ENCODE measurements at places on chromosomes 3 and 15.
A peak's percentile ranks its signal among the peaks of the same experiment; 100 is the strongest.

GRCh38 chr15:58682234-58682633 is 67.3 kb downstream of the ADAM10 start:
- no peak for DNase-seq

- peak; percentile 11 for DNase-seq
These were observed 1.3 kb downstream of the TNK2 start for GRCh38 chr3:195906865-195907683.

- DNase-seq: peak; percentile 19
These were observed 307.7 kb upstream of the SEMA6D start for GRCh38 chr15:47409600-47409999.

DNA sequence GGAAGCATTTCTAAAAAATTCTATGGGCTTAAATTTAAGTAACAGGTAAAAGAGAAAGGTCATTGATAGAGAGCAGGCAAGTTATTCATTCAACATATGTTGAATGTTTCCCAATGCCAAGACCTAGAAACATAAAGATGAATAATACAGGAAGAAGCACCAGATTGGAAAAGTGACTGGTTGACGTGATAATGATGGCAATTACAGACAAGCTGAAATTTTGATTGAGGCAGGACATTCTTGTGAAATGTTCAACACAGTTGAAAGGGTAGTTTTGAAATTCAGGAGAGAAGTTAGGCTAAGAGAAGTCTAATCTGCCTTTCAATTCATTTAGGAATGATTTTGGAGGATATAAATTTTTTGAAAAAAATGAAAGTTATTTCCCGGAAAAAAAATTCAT is 536.3 kb upstream of the NAALADL2 start:
- DNase-seq: no peak

- DNase-seq: no peak
These were observed 61.2 kb downstream of the IQGAP1 start for GRCh38 chr15:90449206-90449735.

GRCh38 chr3:29128001-29128400 is 152.9 kb upstream of the RBMS3 start:
- DNase-seq: no peak

- DNase-seq: peak; percentile 19
These were observed 35.6 kb downstream of the SCAP start for GRCh38 chr3:47440131-47440530.

- no peak for DNase-seq
These were observed 225.8 kb upstream of the SLCO3A1 start for GRCh38 chr15:91627473-91628278.

- DNase-seq: no peak
These were observed 101.2 kb downstream of the NFKBIZ start for GRCh38 chr3:101950510-101950909.

GRCh38 chr15:69156736-69157381 is 3.6 kb upstream of the GLCE start:
- no peak for DNase-seq

- no peak for DNase-seq
These were observed 79.7 kb upstream of the CGNL1 start for GRCh38 chr15:57296473-57297162.

DNA sequence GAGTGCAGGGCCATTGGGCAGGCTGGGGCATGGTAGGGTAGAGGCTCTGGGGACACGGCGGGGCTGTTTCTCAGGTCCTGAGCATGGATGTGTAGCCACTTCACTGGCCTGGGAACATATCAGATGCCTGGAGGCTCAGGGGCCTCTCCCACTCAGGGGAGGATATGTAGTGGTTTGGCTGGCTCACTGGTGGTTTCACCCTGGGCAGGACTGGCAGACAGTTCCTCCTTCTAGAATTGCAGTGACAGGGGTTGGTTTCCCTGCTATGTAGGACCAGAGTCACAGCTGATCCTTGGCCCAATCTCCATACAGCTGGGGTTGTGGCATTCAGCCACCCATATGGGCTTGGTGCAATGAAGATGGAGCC is 4.8 kb upstream of the ARHGAP31 start:
- DNase-seq: peak; percentile 52

DNA sequence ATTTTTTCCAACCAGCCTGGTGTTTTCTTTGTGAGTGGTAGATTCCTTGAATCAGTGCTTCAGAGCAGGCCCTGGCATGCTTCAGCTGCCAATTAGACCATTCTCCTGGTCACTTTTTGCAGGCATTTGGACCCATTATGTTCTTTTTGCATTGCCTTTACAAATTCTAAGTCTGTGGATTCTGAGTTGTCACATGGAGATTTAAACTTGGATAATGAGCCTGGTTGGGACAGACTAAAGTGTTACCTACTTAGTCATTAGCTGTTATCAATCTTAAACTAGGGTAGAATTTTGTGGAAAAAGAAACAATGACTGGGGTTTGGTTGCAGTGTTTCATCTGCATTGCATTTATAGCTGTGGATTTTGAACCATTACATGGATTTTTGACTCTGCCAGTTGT is 40.6 kb downstream of the ARHGEF26 start:
- DNase-seq: no peak

DNA sequence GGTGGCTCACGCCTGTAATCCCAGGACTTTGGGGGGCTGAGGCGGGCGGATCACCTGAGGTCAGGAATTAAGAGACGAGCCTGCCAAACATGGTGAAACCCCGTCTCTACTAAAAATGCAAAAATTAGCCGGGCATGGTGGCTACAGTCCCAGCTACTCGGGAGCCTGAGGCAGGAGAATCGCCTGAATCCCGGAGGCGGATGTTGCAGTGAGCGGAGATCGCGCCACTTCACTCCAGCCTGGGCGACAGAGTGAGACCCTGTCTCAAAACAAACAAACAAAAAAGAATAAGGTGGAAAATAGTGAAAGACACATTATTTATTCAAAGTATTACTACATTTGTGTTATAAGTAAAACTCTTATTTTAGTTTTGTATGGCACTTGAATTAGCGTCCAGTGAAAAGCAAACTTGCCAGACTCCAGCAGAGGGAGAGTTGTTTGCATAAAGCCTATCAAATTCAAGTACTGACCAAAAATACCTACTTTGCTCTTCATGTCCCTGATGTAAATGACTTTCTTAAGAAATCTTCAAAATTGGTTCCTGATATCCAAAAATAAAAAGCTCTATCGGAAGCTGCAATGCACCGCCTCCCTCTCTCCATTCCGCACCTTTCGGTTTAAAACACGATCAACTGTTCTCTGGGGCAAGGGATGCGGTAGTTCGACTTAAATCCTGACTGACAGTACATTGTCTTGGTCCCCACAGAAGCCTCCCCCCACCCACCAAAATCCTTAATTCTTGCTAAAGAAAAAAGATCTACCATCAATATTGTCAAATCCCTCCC is 1.2 kb downstream of the TRPM7 start:
- no peak for DNase-seq

DNA sequence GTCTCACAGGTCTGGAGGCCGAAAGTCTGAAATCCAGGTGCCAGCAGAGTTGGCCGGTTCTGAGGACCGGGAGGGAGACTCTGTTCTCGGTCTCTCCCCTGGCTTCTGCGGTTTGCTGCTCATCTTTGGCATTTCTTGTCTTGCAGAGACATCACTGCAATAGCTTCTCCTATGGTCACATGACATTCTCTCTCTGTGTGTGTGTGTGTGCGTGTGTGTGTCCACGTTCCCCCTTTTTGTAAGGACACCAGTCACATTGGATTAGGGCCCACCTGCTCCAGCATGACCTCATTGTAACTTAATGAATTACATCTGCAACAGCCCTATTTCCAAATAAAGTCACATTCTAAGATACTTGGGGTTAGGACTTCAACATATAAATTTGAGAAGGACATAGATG is 12.4 kb upstream of the ATP10A start:
- DNase-seq: no peak

DNA sequence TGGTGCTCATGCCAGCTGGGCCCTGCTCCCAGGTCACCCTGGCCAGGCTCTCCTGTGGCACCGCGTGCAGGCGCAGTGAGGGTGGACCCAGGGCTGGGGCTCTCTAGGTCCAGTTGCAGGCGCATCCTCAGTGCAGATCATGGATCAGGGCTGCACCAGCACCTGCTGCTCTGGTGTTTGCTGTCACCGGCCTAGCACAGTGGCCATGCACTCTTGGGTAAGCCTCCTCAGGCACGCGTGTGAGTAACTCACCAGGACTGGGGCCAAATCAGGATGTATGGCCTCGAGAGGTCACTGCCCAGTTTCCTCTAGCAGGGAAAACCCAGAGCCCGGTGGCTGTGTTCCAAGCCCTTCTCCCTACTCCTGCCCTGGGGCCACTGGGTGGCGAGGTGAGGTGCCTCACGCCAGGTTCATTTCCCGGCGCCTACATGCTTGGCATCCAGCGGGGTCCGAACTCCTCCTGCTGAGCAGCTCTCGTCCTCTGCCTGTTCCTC is 45.5 kb upstream of the SLC41A3 start:
- no peak for DNase-seq

GRCh38 chr3:196227121-196227561 is 10.8 kb downstream of the SLC51A start:
- no peak for DNase-seq

DNA sequence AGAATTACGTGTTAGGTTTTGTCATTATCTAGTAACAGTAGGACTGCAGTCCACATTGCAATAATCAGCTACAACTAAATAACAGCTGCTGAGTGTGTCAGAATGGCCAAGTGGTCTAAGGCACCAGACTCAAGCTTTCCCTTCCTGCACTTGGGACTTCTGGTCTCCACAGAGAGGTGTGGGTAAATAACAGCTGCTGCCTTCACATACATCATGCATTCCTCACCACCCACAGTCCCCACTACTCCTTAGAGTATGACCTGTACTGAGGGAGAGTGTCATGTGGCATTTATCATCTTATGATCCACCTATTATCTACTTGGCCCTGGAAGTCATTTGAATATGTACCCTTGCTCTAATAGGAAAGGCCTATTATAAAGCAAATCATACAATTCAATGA is 22.2 kb upstream of the ZMAT3 start:
- DNase-seq: no peak

- DNase-seq: no peak
These were observed 294.2 kb downstream of the TIGIT start for GRCh38 chr3:114587986-114588385.

DNA sequence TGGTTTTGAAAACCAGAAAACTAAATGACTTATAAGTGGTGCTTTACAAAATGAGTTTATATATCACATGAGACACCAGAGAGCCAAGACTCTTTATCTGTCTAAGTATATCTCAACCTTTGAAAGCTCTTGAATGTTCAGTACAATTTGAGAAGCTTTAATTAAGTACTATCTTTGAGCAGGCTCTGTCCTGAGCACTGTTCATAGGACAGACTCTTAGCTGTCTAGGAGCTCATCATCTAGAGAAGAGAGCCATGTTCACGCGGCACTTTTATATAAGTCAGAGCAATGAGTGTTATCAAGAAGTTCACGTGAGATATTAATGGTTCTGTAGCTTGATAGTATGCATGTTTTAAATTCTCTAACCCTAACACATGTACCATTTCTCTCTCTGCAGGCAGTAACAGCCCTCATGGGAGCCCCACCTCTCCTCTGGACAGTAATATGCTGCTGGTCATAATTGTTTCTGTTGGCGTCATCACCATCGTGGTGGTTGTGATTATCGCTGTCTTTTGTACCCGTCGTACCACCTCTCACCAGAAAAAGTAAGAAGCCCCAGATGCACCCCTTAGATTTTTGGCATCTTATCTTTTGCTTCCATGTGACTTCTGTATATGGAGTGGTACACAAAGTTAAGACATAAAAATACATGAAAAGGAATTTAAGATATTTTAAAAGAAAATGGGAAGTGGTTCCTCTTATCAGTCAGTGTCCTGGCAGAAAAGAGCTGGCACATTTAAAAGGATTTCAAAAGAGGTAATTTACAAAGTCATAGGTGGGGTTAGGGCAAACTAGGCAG is 86.0 kb downstream of the HCN4 start:
- peak; percentile 89 for DNase-seq

Measured in OCI-M1 (cell line).